Tongue (tissue), 3 donors: ENCODE measurements at places on chromosomes 12 and 14. TPM values are rescaled to one million over a fixed set of nuclear protein-coding genes. Genes with fewer than 3 reads are reported as not detected.

The CALCOCO1 gene
- total RNA-seq, result 137 TPM

The PPP1R36 gene
- total RNA-seq, result 1.6 TPM

The NEMF gene
- 93.7 TPM for total RNA-seq

The CPNE6 gene
- total RNA-seq, result not detected

The KRT6A gene
- 299 TPM for total RNA-seq

The SYT1 gene
- total RNA-seq, result 1.6 TPM

The ARG2 gene
- 3.9 TPM for total RNA-seq

The TMEM179 gene
- total RNA-seq, result 0.72 TPM

The ERBB3 gene
- 147 TPM for total RNA-seq

The CD4 gene
- 3.7 TPM for total RNA-seq

The LRP1-AS gene
- not detected for total RNA-seq

- peak; percentile 60 for DNase-seq
Measured at GRCh38 chr12:29730481-29730880, 53.3 kb downstream of the TMTC1 start.

- DNase-seq, result no peak
Measured at GRCh38 chr12:52836491-52837412, 2.6 kb upstream of the KRT79 start.

- no peak for DNase-seq
Measured at GRCh38 chr12:93922583-93923006, 225.8 kb upstream of the PLXNC1 start.

DNA sequence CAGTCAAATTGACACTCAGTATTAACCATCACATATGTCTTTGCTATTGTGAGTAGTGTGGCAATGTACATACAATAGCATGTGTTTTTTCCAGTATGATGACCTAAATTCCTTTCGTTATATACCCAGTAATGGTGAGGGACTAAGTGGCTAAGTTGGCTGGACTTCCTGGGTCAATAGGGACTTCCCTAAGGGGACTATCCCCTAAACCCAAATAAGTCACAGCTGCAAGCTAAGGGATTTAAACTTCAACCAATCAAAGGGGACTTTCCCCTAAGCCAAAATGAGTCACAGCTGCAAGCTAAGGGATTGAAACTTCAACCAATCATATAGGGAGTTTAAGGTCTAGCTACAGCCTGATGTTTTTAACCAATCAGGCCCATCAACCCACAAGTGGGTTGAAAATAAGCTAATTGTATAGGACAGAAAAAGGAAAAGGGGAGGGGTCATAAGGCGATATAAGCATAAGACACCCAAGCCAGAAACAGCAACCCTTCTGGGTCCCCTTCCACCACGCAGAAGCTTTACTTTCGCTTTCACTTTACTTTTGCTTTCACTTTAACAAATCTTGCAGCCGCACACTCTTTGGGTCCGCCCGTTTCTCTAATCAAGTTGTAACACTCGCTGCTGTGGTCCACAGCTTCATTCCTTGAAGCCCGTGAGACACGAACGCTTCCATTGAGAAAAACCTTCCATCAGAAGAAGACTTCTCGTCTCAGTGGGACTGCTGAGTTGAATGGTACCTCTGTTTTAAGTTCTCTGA is 404.4 kb downstream of the FLRT2 start:
- peak; percentile 1 for DNase-seq

DNA sequence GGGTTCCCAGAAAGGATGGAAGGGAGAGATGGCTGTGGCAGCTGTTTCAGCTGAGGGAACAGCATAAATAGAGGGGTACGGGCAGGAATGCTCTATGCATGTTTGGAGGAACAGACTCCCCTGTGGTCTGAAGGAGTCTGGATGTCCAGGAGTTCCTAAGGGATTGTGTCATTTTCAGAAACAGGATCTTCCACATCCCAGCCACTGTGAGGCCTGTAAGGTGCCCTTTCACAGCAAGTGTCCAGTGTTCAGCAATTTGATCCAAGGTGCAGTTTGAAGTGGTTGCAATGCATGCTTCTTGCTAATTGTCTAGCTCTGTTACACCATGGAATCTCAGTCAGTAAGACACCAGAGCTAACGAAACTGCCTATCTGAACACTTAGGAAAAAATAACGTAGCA is 46.7 kb upstream of the TCL1A start:
- peak; percentile 20 for DNase-seq

- DNase-seq, result no peak
Measured at GRCh38 chr14:103164779-103165178, 41.5 kb downstream of the TNFAIP2 start.

- DNase-seq, result no peak
Measured at GRCh38 chr12:8904665-8905064, 9.6 kb upstream of the PHC1 start.

- no peak for DNase-seq
Measured at GRCh38 chr14:79334272-79334671, 877.0 kb downstream of the DIO2 start.

GRCh38 chr12:94553130-94553519 is 93.5 kb upstream of the CEP83 start:
- DNase-seq, result no peak

DNA sequence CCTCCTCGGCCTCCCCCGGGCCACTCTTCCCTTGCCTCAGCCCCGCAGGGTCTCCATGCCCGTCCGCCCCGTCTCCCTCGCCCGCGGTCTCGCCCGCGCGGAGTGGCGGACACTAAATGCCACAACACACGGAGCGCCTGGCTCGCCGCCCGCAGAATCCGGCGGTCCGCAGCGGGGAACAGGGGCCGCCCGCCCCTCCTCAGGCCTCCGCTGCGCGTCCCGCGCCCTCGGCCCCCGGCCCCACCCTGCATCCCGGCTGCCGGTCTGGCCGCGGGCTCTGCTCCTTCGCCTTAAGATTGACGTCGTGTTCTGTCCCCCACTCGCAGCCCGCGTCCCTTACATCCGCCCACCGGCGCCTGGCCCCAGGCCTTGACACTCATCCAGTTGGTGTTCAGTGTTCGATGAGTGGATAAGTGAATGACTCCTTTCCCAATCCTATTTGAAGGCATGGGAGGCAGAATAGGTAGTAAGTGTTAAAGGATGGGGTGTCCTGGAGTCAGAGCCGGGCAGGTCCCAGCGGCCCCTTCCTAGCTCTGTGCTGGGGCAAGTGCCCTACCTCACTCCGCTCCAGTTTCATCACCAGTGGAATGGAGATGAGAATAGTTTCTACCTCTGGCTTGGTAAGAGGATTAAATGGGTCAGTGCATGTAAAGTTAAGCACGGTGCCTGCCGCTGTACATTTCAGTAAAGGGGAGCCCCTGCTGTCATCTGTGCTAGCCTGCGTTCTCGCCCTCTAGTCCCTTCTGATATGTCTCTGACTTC is 622 bp downstream of the TECPR2 start:
- DNase-seq, result no peak

- no peak for DNase-seq
Measured at GRCh38 chr12:12492547-12492946, 70.1 kb downstream of the DUSP16 start.

- no peak for DNase-seq
Measured at GRCh38 chr12:123748661-123749060, 13.4 kb upstream of the DNAH10 start.

DNA sequence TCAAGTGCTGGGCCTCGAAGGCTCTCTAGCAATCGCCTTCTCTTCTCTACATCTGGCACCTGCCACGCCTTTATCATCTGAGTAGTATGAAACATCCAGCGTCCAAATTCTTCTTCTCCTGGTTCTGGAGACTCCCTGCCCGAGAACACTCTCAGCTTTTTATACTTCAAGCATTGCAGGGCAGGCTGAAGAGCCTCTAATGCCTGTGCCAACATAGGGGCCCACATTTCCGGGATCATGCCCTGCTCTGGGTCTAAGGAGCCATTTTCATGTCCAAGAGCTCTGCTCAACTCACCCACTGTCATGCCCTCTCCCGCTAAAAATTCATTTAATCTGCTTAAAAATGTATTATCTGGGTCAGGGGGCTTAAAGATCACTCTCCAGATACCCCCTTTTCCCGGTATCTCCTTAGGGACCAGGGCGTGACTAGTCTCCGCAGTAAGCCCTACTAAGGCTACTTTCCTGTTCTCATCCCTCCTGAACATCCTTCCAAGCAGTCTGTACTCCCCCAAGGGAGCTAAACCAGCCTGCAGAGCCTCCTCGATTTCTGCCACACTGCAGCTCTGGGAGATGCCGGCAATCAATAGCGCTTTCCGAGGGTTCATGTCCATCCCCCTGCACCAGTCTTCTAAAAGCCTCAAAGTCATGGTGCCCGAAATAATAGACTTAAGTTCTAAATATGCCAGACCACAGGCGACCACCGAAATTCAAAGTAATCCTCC is 940 bp downstream of the MOAP1 start:
- DNase-seq, result no peak

DNA sequence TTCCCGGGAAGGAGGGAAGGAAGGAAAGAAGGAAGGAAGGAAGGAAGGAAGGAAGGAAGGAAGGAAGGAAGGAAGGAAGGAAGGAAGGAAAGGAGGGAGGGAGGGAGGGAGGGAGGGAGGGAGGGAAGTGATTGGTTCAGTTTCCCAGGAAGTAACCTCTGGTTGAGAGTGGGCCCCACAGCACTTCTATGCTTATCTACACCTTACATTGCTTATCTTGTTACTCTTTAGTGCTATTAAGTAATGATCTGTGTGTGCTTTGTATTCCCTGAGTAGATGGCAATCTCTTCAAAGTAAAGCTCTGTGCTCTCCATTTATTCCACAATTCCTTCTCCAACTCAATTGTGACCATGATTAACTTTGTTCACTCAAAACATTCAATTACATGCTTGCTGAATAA is 74.6 kb downstream of the SLC38A4 start:
- no peak for DNase-seq
